ENCODE measurements at places on chromosomes 2 and 18. TPM values are rescaled to one million over a fixed set of nuclear protein-coding genes. Genes with fewer than 3 reads are reported as not detected.

Gene DSC3
- total RNA-seq: 11.1 TPM

GRCh38 chr18:62196980-62197379 lies 9.9 kb downstream of the RELCH start:
- DNase-seq: no peak

- no peak for DNase-seq
These were observed 86.1 kb upstream of the ZCCHC2 start for GRCh38 chr18:62436636-62437234.

- DNase-seq: peak; percentile 93
These were observed 53.4 kb upstream of the SCN1A start for GRCh38 chr2:166180951-166181812.

- DNase-seq: no peak
These were observed 14.5 kb upstream of the PLA2R1 start for GRCh38 chr2:160076914-160077313.

DNA sequence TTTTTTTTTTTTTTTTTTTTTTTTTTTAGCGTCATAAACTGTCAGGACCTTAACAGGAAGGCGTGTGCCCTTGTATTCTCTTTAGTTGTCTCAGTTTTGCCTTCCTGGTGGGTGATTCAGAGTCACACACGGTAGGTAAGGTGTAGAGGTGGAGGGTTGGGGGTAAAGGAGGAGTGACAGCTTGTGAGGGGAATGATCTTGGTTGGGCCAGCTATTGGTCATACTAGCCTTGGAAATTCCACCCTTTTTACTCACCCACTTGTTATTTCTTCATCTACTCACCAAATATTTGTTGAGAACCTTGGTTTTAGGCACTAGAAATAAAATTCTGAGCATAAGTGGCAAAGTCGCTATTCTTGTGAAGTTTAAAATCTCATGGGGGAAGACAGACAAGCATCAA lies 22.2 kb downstream of the SMIM21 start:
- peak; percentile 38 for DNase-seq
